ENCODE measurements at places on chromosomes 7 and 10. TPM values are rescaled to one million over a fixed set of nuclear protein-coding genes. Genes with fewer than 3 reads are reported as not detected.

GRCh38 chr7:95251966-95252365 lies 72.4 kb downstream of the PON1 start:
- H3K4me1 ChIP-seq = no peaks in the 10 kb centered on the region
- no peak overlapping the region for H3K27ac ChIP-seq
- DNase-seq = no peak
- no peaks in the 10 kb centered on the region for H3K36me3 ChIP-seq

The NPY gene
- total RNA-seq = 13.0 TPM

The CNTNAP2 gene
- 41.3 TPM for total RNA-seq

DNA sequence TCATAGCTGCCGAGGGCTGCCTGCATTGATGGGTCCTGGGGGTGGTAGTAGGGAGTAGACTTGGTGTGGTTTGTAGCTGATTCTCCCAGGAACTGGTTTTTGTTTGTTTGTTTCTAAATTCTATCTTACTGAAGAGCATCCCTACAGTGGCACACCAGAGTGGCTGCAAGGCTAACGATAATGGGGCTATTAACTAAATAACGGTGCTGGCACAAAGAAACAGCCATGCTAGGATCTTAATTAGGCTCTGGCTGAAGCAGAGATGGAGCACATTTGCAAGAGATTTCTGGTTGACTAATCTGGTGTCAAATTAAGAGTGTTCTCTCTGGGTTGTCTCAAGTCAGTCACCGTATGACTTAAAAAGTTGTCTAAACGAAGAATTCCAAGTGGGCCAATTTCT lies 590.0 kb downstream of the NRG3 start:
- H3K36me3 ChIP-seq = peaks cover 3% of the 10 kb centered on the region
- H3K27me3 ChIP-seq = no peaks in the 10 kb centered on the region
- no peak for DNase-seq
- no peak overlapping the region for H3K4me3 ChIP-seq
- H3K27ac ChIP-seq = no peak overlapping the region
- H3K4me1 ChIP-seq = peaks cover 9% of the 10 kb centered on the region

The TAS2R60 gene
- total RNA-seq = not detected

DNA sequence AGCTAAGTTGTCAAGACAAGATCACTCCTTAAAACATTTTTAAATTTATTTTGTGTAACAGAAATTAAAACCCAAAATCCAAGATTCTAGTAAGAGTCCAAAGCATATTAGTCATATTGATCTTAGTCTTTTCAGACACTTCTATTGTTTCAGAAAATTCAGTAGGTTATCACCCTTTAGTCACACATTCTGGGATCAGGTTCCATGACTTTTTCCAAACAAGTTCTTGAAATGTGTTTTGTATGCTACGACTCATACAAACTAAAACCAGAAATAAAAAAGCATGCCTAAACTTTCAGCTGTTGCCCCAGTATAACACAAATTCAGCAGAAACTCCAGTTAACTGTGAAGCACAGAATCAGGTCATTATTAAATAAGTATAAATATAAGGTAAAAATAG lies 10.7 kb downstream of the SEMA3D start:
- H3K27me3 ChIP-seq = no peaks in the 10 kb centered on the region
- no peak overlapping the region for H3K27ac ChIP-seq
- no peak overlapping the region for H3K4me3 ChIP-seq
- H3K36me3 ChIP-seq = no peaks in the 10 kb centered on the region
- no peaks in the 10 kb centered on the region for H3K4me1 ChIP-seq

Data from spinal cord (tissue), 10 donors.